ENCODE measurements at places on chromosomes 7 and 10.

- DNase-seq, result peak; percentile 55
Observed at GRCh38 chr10:130498042-130498441, 361.9 kb downstream of the GLRX3 start.

DNA sequence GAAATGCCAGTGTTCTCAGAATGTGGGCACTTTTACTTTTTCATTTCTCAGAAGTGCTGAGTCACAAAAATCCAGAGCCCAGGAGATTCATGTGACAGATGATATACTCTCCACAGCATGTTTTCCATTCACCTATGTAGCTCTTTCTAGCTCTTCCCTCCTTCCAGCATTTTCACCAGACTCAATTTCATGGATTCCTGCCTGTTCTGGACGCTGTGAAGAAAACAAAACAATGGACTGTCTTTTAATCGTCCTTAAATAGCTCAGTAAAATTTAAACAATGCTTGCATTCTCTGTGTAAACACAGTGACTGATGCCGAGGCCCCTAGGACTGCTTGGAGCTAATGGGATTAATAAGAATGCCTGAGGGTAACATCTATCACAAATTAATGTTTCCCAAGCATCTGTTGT lies 25.5 kb downstream of the ZNF713 start:
- DNase-seq, result no peak

- DNase-seq, result no peak
Observed at GRCh38 chr7:42479452-42479815, 242.4 kb upstream of the GLI3 start.

GRCh38 chr10:121187391-121187790 lies 336.2 kb downstream of the WDR11 start:
- DNase-seq, result no peak

DNA sequence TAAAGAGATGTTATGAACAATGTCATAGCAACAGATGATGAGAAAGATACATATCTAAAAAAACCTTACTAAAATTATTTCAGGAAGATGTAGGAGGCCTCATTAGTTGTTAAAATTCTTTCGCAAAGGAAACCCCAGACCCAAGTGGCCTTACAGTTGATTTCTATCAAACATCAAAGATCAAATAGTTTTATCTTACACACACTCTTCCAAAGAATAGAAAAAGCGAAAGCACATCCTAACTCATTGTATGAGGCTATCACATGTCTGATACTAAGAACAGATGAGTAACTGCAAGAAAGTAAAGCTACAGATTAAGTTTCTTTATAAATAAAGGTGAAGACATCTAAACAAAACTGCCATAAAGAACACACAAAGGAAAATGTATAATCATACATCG lies 82.9 kb upstream of the GDF10 start:
- no peak for DNase-seq

GRCh38 chr10:12130237-12130872 lies 878 bp downstream of the SEC61A2 start:
- peak; percentile 76 for DNase-seq

GRCh38 chr10:107631876-107632275 lies 467.4 kb upstream of the SORCS1 start:
- DNase-seq, result no peak

GRCh38 chr10:5603848-5604170 lies 62.6 kb downstream of the ASB13 start:
- DNase-seq, result no peak

GRCh38 chr10:48458662-48459048 lies 146.2 kb downstream of the ARHGAP22 start:
- DNase-seq, result peak; percentile 60

DNA sequence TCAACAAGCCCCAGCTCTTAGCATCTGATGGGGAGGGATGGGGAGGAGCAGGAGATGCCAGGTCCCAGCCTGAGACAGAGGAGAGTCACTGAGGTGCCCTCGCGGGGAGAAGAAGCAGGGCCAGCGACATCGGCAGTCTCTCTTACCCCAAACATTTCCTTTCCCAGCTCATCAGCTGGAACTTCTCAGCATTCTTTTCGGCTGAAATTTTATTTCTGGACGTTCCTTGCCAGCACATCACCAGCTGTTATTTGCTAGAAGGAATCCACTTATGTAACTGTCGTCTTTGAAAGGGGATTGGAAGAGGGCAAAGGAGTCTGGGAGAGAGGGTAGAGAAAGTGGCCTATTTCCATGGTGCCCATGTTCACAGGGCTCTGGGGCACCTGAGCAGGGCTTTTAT lies 101.0 kb upstream of the SHH start:
- DNase-seq, result no peak

DNA sequence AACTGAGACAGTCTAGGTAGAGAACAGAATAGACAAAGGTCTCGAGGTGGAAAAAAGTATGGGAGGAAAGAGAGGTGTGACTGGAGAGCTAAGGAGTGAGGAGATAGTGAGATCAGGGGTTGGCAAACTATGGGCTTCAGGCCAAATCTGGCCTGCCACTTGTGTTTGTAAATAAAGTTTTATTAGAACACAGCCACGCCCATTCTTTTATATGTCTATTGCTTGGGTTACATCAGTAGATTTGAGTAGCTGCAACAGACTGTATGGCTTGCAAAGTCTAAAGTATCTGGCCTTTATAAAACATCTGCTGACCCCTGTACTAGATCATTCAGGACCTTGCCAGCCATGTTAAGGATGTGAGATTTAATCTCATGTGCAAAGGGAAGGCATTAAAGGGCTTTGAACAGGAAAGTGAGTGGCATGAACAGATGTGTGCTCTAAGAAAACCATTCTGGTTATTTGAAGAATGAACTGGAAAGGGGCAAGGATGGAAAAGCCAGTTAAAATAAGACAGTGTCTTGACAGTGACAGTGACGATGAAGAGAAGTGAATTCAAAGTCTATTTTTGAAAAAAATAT lies 240.3 kb downstream of the RNLS start:
- no peak for DNase-seq

DNA sequence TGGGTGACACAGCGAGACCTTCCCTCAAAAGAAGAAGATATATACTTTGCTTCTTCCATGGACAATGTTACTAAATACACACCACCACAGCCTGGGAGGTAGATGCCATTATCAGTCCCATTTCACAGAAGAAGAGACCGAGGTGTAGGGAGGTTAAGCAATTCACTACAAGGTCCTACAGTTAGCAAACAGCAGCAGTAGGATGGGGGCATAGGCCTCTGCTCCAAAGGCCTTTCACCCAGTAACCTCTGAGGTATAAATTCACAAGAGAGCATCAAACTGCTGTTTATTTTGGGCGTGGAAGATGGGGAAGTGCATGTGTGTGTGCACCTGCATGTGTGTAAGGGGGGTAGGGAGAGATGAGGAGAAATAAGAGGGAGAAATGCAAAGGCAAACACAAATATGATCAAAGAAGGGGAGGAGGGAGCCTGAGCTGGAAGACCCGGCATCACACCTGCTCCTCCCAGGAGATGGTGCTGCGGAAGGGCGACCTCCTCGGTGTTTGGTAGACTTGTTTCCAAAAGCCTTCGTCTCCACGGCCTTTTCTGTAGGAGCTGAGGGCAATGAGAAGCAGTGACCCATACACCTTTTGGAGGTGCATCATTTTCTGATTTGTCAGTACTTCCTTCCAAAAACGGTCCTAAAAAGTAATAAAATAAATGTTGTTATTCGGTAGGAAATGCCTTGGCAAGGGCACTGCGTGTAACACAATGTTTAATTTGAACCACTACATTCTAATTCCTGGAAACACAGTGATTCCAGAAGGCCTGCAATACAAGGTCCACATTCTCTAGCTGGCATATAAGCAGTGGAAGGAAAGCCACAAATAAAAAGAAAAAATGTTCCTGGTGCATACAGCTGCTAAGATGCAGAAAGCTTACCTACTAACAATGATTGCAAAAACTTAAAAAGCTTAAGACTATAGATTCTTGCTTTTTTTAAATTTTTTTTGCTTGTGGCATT lies 25.9 kb upstream of the ACSL5 start:
- DNase-seq, result no peak

GRCh38 chr7:46568420-46569132 lies 647.5 kb upstream of the IGFBP3 start:
- no peak for DNase-seq

DNA sequence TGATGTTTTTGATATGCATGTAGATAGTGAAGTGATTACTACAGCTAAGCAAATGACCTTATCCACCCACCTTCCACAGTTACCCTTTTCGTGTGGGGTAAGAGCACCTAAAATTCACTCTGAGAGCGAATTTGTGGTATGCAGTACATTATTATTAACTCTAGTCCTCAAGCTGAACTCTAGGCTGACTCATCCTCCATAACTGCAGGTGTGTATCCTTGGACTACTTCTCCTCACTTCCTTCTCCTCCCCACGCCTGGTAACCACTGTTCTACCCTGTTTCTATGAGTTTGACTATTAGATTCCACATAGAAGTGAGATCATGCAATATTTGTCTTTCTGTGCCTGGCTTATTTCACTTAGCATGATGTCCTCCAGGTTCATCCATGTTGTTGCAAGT lies 484.6 kb downstream of the GATA3 start:
- DNase-seq, result no peak

GRCh38 chr10:132618158-132618919 lies 80.8 kb downstream of the INPP5A start:
- no peak for DNase-seq

GRCh38 chr10:130464426-130464825 lies 328.2 kb downstream of the GLRX3 start:
- peak; percentile 34 for DNase-seq

DNA sequence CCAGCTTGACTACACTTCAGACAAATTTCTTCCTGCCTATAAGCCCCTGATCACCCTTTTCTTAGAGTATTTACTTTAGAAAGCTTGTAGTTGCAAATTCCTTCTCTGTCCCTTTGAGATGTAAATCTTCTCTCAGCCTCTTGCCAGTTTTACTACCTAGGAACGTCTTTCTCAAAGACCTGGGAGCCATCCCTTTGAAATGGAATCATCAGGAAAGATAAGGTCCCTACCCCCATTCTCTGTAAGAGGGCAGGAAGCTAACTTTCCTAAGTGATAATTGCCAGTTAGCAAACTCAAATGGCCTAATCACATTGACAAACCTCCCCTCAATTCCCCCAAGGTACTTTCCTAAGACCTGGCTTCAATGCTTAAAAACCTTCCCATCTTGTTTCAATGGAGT lies 304.5 kb downstream of the MDFIC start:
- DNase-seq, result no peak

DNA sequence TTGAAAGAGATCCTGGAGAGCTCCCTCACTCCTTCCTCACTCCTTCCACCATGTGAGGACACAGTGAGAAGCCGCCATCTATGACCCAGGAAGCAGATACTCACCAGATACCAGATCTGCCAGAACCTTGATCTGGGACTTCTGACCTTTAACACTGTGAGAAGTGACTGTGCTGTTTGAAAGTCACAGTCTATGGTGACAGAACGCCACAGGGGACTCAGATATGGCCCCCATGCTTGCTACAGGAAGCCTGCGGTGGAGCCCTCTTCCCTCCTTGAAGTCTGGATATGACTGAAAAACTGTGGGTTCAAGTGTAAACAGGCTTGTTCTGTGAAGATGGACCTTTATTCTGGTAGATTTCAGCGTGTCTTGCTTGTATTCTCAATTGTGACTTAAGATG lies 297.8 kb downstream of the KLF6 start:
- DNase-seq, result no peak

- DNase-seq, result no peak
Observed at GRCh38 chr7:90728568-90728967, 132.4 kb downstream of the CDK14 start.

DNA sequence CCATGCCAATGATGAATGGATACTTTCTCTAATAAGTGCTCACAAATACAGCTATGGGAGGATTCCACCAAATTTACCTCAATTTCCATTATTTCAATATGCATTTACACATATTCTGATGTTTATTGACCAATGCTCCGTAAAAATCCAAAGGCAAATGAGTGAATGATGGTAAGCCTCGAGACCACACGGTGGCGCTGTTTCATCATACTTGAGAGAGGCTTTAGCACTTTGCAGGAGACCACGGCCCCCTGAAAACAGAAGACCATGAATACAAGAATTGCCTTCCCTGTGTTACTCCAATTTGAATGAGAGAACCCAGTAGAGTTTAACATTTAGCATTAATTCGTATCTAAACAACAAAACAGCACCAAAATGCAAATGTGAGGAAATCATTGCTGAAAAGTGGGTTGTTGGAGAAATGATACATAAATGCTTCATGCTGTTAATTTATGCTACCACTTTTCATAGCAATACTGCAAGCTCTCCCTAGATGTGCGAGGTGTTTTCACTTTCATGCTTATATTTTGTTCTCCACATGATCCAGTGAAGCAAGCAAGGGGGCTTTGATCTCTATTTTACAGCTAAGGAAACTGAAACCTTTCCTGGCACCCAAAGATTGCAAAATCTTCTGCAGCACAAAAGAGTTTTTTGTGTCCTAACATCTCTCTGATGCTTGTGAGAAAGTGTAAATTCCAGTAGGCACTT lies 35.4 kb downstream of the TRIL start:
- peak; percentile 82 for DNase-seq

GRCh38 chr10:25294032-25294926 lies 119.5 kb downstream of the GPR158 start:
- no peak for DNase-seq

DNA sequence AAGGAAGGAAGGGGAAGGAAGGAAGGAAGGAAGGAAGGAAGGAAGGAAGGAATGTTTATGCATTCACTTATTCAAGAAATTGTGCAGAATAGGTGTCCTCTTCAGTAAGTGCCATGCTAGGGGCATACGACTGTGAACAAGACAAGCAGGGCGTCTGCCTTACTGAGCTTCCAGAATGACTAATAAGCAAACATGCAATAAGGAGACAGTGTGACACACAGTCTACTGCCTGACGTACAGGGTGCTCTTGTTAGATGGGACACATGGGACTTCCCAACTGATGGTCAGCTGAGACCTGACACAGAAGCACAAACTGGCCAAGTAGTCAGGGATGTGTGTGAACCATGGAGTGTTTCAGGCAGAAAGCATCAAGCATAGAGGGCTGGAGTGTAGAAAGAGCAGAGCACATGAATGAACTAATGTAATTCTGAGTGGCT lies 18.2 kb downstream of the DNAJC12 start:
- no peak for DNase-seq

DNA sequence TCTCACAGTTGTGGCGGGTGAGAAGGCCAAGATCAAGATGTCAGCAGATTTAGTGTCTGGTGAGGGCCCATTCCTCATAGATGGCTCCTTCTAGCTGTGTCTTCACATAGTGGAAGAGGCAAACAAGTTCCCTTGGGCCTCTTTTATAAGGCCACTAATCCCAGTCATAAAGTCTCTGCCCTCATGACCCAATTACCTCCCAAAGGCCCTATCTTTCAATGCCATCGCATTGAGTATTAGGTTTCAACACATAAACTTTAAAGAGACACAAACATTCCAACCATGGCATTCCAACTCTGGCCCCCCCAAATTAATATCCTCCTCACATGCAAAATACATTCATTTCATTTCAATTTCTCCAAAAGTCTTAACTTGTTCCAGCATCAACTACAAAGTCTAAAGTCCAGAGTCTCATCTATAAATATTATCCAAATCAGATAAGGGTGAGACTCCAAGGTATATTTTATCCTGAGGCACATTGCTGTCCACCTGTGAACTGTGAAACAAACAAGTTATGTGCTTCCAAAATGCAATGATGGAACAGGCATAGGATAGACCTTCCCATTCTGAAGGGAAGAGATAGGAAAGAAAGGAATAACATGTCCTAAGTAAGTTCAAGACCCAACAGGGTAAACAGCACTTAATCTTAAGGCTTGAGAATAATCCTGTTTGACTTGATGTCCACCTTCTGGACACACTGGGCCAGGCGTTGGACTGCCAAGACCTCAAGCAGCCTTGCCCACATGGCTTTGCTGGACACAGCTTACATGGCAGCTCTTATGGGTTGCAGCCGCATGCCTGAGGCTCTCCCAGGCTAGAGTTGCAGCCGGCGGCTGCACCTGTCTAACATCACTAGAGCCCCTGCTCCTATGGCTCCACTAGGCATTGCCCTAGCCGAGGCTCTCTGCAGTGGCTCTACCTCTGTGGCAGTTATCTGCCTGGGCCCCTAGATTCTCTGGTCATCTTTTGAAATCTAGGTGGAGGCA lies 312.8 kb downstream of the TNS3 start:
- DNase-seq, result peak; percentile 37

All from activated effector memory CD4-positive, alpha-beta T cell treated with anti-CD3 and anti-CD28 coated beads, Interleukin-2, amount 50 U/mL, for 16 hours (primary cell).